ENCODE measurements at places on chromosomes 4 and X. TPM values are rescaled to one million over a fixed set of nuclear protein-coding genes. Genes with fewer than 3 reads are reported as not detected.

Gene UGT2B28
- total RNA-seq: not detected

Gene NLGN3
- total RNA-seq: 0.21 TPM

Gene SOX3
- not detected for total RNA-seq

Gene NLRP2B
- total RNA-seq: not detected

Gene KLF3
- 133 TPM for total RNA-seq

Gene AFF2
- 1.6 TPM for total RNA-seq

All from lower leg skin (tissue), 4 donors.